ENCODE measurements at places on chromosomes 3 and 15. TPM values are rescaled to one million over a fixed set of nuclear protein-coding genes. Genes with fewer than 3 reads are reported as not detected.

GRCh38 chr3:138445236-138445635 is 10.8 kb downstream of the ESYT3 start:
- DNase-seq: no peak

DNA sequence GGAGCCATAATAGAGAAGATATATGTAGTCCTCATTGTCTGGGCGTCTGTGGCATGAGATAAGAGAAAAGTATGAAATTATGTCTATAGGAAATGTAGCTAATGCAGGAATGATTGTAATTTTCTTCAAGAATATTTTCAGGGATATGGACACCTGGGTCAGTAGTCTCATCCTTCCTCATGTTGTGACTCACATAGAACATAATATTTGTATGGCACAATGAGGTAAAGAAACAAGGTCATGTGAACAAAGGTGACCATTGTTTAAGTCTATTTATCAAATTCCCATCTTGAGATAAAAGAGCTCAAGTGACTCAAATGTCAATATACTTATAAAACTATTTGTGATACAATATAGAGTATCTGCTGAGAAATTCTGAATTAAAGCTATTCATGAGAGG is 345.5 kb upstream of the ROBO1 start:
- DNase-seq: no peak

DNA sequence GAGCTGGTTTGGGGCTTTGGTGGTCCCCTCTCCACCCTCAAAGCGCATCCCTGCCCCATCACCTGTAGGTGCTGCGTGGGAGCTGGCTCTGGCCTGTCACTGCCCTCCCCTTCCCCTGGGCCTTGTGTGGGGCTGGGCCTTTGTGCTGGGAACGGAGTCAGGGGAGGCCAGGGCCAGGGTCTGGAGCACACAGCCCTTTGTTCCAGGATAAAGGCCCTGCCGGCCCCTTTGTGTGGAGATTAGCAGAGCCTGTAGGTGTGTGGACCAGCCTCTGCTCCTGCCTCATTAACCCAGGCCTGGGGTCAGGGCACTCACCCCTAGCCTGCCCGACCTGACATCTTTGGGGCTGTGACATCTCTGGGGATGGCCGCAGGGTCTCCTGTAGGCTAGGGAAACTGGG is 8.9 kb downstream of the EPHB3 start:
- no peak for DNase-seq

THSD4 gene
- total RNA-seq: 41.2 TPM

PPP2R3A gene
- total RNA-seq: 49.5 TPM

- no peak for DNase-seq
These were observed 129.8 kb downstream of the DLG1 start for GRCh38 chr3:197168606-197169005.

DNA sequence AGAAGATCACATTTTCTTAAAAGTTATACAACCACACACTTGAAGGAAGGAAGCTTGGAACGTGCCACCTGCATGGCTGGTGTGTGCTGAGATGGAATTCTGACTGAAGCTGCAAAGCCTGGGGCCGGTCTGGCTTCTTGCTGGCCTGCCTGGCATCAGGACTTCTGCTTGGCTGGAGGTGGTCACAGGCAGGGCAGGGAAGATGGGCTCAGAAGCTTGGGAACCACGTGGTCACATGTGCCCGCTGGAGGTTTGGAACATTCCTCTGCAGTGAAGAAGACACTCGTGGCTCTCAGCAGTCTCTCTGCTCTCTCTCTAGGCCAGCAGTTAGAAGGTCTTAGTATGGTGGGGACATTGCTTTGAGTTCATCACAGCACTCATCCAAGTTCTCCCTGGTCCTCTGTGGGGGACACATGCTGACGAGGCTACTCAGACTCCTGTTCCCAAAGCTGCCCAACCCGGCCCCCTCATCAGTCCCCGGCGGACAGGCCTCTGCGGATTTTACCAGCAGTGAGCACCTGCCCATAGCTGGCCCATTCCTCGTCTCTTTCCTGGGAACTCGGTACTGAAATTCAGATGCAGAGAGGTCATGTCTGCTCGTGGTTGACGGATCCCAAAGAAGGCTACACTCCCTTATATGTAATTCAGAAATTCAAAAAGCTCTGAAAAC is 229.0 kb downstream of the ADAMTS17 start:
- no peak for DNase-seq

GRCh38 chr3:102068327-102068726 is 219.0 kb downstream of the NFKBIZ start:
- DNase-seq: no peak

SLC12A1 gene
- not detected for total RNA-seq
